ENCODE measurements at places on chromosomes 2 and 18.

- no peak for DNase-seq
Observed at GRCh38 chr18:34976123-34976522, 65.1 kb upstream of the MAPRE2 start.

DNA sequence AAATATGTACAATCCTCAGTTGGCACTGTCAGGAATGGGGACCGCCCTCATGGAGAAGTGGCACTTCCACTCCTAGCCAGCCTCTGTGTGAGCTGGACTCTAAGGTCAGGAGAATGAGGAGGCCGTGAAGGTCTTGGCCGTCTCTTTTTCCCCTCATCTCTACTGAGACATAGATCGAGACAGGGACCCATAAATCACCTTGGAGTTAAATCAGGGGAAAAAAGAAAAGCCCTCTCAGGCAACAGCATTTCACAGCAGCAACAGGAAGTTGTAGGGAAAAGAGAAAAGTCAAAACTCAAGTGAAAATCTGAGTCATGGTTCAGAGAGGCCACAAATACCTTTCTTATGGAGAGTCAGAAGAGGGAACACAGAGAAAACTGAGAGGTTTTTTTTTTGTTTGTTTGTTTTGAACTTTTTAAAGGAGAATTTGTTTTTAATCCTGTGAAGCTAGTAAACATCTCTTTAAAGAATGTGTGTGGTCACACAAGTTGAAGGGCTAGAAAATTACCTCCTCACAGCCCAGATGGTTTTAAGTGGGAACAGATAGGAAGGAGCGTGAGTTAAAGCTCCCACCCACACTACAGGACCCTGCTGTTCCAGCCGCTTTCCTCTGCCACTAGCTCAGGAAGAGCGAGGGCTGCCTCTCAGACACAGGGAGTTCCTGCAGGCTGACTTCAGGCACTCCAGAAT, 30.6 kb upstream of the CYP1B1 start:
- no peak for DNase-seq

GRCh38 chr18:56748698-56749268, 97.6 kb downstream of the WDR7 start:
- DNase-seq, result no peak

- no peak for DNase-seq
Observed at GRCh38 chr18:48599391-48599790, 60.6 kb downstream of the CTIF start.

DNA sequence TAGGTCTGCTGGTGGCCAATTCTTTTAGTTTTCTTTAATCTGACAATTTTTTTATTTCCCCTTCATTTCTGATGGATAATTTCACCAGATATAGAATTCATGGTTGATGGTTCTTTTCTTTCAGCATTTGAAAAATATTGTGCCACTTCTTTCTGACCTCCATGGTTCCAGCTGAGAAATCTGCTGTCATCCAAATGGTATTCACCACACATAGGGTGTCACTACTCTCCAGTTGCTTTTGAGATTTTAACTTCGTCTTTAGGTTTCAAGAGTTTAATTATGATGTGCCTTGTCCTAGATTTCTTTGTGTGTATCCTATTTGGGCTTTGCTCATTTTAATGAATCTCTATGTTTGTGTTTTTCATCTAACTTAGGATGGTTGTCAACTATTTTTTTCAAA, 488.6 kb upstream of the HS6ST1 start:
- no peak for DNase-seq

GRCh38 chr2:74481961-74482800, 617 bp downstream of the CCDC142 start:
- no peak for DNase-seq

DNA sequence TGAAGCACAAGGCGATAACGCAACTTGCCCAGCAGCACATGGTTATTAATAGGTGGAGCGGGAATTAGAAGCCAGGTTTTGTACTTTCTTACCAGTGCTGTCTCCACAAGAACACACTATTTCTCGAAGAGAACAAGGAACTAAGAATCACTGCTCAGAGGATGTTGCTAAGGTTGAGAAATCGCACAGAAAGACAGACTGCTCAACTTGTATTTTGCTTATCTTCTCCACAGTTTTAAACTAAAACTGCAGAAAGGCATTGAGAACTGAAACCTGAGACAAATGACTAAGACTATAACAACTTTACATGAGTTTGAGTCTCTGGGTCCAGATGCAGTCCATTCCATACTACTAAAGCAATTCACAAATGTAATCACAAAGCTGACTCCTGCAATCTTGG, 6.2 kb downstream of the PRKD3 start:
- no peak for DNase-seq

- no peak for DNase-seq
Observed at GRCh38 chr18:3898861-3899613, 449.1 kb downstream of the TGIF1 start.

DNA sequence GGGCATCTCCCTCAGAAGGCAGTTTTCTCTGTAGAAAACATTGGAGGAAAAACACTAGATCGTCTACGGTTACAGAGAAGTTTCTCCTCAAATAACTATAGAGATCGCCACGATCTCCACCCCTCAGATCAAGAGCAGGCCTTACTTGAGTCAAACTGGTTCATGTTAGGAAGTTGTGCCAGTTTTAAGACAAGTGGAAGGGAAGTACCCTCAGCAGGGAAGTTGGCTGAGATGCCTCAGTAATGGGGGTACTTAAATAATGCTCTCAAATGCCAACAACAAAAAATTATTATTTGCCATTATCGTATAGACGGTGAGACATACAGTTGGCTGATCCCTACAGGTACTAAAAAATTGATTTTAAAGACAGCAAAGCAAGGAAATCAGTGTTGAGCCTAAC, 8.2 kb upstream of the SMAD7 start:
- no peak for DNase-seq
